Activated T-cell treated with anti-CD3 and anti-CD28 coated beads, Interleukin-2, amount 50 U/mL, for 72 hours (primary cell): ENCODE measurements at places on chromosomes 7 and 10.

GRCh38 chr7:82972135-82972534, 190.5 kb downstream of the PCLO start:
- no peak for DNase-seq

- peak; percentile 12 for DNase-seq
These were observed 4.0 kb upstream of the PLXNA4 start for GRCh38 chr7:132580277-132580676.

DNA sequence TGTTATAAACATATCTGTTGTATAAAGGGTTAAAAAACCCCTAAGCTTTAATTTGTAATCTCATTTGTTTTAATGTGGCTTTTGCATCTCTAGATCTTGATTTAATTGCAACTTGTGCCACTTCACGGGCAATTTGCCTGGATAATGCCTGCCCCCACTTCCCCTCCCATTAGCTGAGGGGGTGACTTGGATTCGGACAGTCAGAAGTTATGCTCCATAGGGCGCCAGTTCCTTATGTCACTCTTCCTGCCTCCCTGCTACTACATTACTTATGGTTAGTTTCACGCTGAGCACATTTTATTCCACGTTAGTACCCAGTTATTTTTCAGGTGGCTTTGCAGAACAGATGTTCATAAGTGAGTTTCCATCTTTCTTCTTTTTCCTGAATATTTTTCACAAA, 1015.2 kb upstream of the PHF14 start:
- no peak for DNase-seq

DNA sequence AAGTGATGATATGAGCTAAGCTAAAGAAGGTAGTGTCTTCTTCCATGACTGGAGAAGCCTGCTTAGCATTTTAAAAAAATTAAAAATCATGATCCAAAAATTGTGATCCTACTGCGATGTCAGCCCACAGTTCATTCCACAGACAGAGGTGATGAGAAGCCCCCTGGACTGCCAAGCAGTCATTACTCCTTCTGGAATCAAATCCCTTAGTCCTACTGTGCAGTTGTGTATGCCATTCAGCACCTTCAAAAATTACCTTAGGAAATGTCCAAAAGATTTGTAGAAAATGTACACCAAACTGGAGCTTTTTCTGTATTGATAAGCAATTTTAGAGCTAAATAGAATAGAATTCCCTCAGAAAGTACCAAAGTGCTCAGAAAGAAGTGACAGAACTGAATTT, 283.5 kb upstream of the NFE2L3 start:
- DNase-seq, result no peak

DNA sequence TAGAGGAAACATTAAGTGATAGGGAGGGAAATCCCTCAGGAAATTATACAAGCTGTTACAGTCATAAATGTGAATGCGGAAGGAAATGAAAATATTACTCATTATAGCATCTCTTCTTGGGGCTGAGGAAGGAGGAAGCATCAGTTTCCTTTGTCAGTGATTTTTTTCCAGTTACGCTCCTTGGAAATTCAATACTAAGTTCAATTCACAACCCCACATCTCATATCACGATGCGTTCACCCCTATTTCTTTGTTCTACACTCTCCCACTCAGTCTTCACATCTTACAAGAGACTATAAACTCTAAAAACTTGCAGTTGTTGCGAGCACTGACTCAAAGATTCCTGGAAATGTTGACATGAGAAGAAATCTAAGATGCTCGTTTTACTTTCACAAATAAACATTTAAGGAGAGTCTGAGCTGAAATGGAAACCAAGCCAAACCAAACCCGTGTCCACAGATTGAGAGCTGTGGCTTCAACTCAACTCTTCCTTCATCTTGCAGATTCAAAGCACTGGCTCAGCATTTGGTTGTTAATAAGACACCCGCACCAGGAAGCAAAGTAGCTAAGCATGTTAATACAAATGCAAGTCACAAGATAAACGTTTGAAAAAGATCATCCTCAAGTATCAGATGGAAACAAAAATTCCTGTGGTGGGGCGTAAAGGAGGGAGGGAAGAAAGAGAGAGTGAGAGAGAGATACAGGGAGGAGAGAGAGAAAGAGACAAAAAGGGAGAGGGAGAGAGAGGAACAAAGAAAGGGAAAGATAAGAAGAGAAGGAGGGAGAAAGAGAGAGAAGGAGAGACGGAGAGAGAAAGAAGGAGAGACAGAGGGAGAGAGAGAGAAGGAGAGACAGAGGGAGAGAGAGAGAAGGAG, 150.0 kb upstream of the RSU1 start:
- peak; percentile 6 for DNase-seq

GRCh38 chr7:36372156-36372555, 17.5 kb upstream of the ANLN start:
- DNase-seq, result no peak

DNA sequence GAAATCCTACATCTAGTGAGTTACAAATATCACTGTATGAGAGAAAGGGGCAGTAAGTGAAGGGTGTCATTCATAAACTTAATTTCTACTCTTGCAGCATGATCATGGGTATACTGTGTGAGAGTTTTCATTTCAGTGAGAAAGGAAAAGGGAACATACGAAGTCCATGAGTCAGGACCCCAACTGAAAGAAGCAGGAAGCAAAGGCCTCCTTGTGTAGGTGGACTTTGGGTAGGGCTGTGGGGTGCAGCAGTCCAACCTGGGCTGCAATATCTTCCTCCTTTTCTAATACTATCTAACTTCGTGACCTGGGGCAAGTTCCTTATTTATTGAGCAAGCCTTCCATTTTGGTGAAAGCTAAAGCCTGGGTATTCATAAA, 248.2 kb upstream of the TCF7L2 start:
- no peak for DNase-seq

GRCh38 chr10:91705948-91706670, 73.2 kb upstream of the PPP1R3C start:
- no peak for DNase-seq

DNA sequence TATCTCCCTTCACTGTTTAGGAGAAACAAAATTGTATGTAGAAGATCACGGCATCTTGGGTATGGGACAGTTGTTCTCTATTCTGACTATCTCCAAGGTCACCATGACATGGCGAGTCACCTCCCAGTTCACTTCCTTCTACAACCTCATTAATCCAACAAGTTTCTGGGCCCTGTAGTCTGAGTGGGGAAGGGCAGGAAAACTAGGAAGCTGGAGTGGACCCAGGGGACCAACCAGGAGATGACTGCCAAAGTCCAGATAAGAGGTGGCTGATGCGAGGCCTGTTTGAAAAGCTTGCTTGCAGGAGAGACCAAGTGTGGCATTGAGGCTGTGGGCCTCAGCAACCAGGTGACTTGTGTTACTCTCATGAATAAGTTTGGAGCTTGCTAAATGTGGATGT, 584.9 kb downstream of the TNS3 start:
- DNase-seq, result no peak

DNA sequence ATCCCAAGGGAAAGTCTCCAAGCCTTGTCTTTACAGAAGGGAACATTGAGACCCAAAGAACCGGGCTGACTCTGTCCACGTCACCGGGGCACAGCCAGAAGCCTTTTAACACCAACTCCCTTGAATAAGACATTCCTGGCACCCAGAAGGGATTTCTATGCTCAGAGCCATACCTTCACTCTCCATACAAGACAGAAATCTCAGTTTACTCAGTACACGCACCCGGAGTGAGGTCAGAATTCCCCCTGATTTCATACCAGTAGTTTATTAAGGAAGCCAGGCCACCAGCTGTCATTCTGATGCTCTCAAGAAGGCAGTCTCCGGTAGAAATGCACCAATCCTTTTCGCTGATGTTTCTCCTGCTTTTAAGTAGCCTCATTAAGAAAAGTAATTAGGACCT, 134.2 kb upstream of the KCNMA1 start:
- no peak for DNase-seq

DNA sequence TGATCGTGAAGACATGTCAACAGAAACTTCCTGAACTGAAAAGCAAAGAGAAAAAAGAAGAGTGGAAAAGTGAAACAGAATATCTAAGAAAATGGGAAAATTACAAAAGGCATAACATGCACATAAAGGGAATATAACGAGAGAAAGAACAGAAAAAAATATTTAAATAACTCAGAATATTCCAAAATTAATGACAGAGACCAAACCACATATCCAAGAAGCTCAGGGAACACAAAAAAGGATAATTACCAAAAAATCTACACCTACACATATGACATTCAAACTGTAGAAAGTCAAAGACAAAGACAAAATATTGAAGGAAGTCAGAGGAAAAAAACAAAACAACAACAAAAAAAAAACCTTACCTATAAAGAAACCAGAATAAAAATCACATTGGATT, 105.5 kb downstream of the OR13A1 start:
- DNase-seq, result no peak

DNA sequence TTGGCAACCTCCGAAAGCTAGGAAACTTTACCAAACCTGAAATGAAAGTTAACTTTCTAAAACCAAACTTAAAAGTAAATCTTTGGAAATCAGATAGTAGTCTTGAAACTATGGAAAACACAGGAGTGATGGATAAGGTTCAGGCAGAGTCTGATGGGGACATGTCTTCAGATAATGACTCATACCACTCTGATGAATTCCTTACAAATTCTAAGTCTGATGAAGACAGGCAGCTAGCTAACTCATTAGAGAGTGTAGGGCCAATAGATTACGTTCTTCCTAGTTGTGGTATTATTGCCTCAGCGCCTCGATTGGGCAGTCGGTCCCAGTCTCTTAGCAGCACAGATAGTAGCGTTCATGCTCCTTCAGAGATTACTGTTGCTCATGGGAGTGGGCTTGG, 45.9 kb downstream of the MCMBP start:
- no peak for DNase-seq

DNA sequence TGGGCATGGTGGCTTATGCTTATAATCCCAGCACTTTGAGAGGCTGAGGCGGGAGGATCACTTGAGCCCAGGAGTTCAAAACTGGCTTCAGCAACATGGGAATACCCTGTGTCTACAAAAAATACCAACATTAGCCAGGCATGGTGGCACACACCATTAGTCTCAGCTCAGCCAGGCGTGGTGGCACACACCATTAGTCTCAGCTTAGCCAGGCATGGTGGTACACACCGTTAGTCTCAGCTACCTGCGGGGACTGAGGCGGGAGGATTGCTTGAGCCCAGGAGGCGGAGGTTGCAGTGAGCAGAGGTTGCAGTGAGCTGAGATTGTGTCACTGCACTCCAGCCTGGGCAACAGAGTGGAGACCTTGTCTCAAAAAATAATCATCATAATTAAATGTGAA, 9.0 kb downstream of the LRRC27 start:
- no peak for DNase-seq

DNA sequence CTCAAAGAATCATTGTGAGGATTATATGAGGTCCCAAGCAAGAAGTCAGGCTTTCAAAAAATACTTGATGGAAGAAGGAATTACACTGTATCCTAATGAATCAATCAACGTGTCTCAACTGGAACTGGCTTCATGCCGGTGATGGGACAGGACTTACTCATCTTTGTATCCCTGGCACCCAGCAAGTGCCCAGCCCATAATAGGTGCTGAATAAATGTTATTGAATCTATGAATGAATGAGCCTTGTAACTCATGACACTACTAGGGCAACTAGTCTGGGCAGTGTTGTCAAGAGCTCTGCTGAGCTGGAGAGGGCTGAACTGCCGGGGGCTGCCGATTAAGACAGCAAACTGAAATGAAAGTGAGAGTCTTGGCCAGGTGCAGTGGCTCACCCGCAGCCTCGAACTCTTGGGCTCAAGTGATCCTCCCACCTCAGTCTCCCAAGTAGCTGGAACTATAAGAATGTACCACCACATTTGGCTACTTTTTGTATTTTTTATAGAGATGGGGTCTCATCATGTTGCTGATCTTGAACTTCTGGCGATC, 87.2 kb upstream of the KIF5B start:
- no peak for DNase-seq

DNA sequence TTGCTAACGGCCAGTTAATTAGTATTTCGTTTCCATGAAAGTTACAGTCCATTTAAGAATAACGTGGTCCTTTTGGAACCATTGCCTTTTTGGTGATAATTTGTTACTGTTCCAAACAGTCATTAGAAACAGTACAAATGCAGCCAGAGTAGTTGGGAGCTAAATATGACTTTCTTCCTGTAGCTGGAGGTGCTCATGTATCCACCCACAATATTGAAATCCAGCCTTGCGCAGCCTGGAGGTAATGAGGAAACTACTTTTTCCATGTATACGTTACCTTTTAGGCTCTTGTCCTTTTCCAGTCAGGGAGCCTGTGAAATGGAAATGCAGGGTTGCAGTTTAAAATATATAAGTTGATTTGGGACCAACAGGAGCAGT, 43.6 kb downstream of the LHFPL3 start:
- no peak for DNase-seq

GRCh38 chr10:119805702-119806230, 66.9 kb downstream of the MCMBP start:
- no peak for DNase-seq

GRCh38 chr10:129855836-129856563, 108.1 kb downstream of the EBF3 start:
- DNase-seq, result no peak

DNA sequence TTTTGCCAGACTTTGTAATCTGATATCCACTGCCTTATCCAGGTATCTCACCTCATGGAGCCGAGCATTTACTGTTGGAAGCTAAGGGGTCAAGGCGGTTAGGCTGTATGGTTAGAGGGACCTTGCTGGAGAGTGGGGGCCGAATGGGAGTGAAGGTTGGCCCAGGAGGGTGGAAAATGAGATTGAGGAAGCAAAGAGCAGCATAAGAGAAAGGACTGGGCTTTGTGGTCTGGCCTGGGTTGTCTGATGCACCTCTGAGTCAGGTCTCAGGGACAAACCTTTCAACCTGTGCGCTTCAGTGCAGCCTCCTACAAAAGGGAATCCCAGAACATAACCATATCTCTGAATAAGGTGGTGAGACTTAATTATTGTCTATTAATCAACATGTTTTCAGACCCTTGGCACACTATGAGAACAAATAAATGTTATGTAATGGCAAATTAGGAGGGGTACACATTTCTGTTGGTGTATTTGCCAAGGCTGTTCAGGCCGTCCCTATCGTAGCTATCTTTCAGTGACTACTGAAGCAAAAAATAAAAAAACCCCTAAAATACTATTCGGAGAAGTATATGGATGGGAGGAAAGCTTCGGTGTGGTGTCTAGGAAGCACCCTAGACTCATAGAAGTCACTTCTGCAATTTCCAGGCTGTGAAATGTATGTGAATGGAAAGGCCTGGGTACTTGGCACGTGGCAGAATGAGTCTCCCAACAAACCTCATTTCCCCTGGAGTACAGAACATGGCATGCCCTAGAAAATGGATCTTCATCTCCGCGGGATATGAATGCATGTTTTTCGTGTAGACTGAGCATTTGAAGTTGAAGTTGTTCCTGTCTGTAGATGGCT, 4.3 kb downstream of the CAMK1D start:
- DNase-seq, result peak; percentile 33
